Stimulated activated CD4-positive, alpha-beta T cell treated with anti-CD3 and anti-CD28 coated beads, Interleukin-4, amount 100 ng/mL, for 24 hours (primary cell): ENCODE measurements at places on chromosomes 5 and 9.

GRCh38 chr5:172935096-172935495 lies 24.1 kb upstream of the RPL26L1 start:
- no peak for DNase-seq

DNA sequence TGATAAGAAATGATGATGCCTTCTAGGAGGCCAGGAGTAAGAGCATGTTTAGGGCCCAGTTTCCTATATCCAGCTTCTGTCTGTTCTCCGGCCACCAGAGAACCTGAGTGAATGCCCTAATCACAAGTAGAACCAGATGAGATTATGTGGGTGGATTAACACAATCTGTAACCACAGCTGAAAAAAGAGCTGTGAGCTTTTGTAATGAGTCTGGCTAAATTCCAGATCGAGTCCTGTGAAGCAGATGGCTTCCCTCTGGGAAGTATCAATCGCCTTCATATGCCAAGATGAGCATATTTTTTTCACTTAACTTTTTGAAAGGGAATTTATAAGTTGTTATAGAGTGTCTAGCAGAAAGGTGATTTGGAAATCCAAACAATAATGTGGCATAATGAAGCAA lies 99.8 kb downstream of the NNT start:
- DNase-seq, result no peak

DNA sequence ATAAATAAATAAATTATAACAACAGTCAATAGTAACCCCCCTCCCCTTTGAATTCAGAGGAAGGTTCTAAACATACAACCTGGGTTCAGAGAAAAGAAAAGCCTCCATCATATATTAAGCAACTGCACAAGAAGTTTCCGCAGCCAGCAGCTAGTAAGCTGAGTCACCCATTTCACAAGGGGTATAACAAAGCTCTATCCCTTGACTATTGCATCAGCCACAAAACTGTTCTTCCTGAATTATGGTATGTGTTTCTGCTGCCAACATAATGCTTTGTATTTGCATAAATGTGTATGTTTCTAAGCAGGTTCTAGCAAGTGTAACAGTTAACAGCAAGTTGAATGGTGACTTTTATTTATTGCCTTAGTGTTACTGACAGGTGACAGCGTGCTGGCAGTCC lies 6.8 kb upstream of the CEP120 start:
- DNase-seq, result no peak

- DNase-seq, result no peak
Measured at GRCh38 chr9:116953271-116953670, 266.2 kb downstream of the TRIM32 start.

GRCh38 chr9:87959916-87960581 lies 14.3 kb downstream of the CDK20 start:
- DNase-seq, result no peak

DNA sequence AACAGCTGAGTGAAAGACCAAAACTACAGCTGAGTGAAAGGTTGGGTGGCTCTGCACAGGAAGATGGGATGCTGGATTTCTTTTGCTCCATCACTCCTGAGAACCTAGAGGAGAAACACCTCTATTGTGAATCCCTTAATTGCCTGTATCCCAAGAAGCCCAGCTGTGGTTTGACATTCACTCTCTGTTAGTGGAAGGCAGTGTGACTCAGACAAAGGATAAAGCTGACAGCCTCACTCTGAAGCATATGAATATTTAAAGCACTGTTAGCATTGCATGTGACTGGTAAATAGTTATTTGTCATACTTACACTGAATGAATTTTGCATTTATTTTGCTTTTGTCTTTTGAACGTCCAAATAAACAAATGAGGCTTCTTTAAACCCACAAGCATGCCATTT lies 367.1 kb upstream of the RIOK2 start:
- no peak for DNase-seq

- DNase-seq, result no peak
Measured at GRCh38 chr9:4769321-4770080, 23.2 kb upstream of the RCL1 start.

- no peak for DNase-seq
Measured at GRCh38 chr9:32627394-32627954, 8.0 kb downstream of the TAF1L start.

DNA sequence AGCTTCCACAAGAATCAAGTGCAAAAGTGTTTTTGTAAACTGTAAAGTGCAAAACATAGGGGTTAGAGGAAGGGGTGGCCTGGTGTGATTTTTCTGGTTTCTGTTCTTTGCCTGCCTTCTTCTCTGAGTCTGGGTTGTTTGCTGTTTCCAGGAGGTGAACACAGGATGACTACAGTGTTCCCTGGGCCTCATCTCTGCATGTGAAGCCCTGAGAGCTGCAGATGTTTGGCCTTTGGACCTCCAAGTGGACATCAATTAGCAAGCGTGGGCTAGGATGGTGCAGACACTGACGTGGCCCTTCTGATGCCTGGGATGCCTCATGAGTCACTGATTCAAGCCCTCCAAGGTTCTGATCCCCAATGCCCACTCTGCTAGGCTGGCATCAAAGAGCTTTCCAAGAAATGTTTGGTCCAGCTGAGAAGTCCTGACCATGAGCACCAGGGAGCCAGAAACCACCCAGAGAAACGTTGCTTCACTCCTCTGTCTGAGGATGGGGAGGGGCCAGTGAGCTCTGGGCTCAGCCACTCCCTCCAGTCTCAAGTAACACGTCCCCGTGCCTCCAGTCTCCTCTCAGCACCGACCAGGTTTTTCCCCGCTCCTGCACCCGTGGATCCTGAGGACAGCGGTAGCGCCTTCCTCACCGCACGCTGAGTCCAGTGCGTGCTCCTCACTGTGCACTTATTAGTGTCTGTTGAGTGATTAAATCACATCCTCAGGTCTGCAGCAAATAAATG lies 7.6 kb downstream of the IL9 start:
- DNase-seq, result no peak

DNA sequence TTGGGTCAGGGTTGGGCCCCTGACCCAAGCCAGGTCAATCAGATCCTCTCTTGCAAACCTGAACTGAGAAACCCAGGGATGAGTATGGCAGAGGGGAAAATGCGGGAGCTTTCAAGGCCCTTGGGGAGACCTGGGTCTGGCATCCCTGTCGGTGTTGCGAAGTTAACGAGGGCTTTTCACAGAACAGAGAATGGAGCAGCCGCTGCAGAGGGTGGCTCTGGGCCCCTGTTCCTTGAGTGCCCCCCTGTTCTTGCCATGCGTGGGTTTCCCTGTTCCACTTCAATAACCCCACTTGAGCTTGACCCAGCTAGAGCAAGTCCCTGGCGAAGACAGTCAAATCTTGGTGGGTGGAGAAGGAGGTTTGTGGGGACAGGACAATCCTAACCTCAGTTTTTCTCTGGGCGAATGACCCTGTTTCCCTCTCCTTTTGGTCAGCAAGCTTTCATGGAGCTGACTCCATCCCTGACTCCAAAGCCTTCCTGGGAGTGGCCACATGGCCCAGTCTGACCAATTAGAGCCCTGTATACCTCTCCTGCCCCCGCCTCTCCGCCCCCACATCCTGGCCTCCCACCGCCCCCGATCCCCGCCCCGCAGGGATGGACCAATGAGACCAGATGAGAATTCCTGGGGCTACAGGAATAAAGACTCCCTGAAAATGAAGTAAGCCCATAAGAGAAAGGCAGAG lies 2.9 kb upstream of the VDAC1 start:
- no peak for DNase-seq

DNA sequence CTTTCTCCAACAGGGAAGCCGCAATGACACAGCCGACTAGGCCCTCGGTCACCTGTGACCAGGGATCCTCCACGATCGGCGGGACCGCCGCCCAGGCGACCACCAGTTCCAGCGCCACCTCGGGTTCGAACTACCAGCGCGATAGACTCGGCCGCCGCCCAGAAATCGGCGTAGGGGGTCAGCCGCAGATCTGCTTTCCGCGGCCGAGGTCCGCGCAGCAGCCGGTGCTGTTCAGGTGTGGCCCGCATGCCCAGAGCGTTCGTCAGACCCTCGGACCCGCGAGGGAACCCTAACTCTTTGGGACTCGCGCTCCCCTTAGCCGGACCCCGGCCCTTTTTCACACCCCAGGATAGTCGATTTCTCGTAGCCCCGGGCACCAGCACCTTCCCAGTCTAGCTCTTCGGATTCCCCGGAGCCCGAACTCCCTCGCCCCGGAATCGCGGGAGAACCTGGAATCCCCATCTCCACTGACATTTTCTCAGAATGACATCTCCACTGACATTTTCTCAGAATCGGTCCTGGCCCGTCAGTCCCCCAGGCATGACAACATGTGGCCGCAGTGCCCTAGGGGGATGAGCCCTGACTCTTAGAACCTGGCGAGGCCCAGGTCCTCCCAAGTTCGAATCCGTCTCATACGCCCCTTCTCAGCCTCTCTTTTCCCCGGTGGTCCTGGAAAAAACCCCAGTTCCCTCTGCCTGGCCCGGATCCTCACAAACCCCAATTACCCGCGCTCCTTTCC lies 428 bp downstream of the C5orf52 start:
- DNase-seq, result no peak

GRCh38 chr5:123755653-123756317 lies 243.8 kb downstream of the CSNK1G3 start:
- DNase-seq, result no peak

- no peak for DNase-seq
Measured at GRCh38 chr5:93575461-93576414, 5.3 kb downstream of the NR2F1-AS1 start.

- peak; percentile 74 for DNase-seq
Measured at GRCh38 chr5:156920042-156920860, 42.8 kb downstream of the TIMD4 start.

GRCh38 chr5:106014262-106014661 lies 1656.5 kb downstream of the EFNA5 start:
- no peak for DNase-seq

GRCh38 chr9:127876764-127877562 lies 512 bp downstream of the AK1 start:
- DNase-seq, result no peak

- no peak for DNase-seq
Measured at GRCh38 chr9:38316166-38316780, 76.2 kb upstream of the ALDH1B1 start.

DNA sequence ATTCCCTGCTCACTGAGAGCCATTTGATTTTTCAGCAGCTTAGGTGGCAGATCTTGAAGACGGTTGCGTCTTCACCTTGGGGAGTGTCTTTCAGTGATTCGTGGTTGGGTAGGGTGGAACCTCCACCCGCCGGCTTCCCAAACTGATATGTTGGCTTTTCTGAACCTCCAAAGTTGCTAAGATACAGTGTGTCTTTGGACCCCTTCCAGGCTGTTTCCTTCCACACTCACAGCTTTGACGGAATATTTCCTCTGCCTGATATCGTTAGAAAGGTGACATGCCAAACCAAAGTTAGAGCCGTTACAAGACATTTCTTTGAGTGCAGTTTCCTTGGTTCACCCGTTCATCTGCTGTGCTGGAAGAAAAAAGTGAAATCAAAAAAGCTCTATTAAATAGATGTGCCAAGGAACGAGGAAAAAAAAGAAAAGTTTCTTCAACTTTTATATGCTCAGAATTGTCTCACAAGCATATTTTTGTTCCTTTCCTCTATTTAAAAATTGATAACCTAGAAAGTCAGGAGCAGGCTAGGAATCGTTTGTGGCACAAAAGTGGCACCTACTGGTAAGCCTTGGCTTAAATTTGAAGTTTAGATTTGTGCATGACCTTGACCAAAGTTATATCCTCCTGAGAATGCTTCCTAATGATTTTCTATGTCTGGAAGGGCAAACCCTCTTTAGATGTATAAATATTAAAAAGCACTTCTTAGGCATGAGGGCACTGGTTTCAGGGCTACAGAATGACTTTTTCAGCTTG lies 270.7 kb upstream of the WWC1 start:
- DNase-seq, result no peak

GRCh38 chr9:121731919-121732318 lies 80.5 kb downstream of the DAB2IP start:
- no peak for DNase-seq
